T follicular helper cell (primary cell): ENCODE measurements at places on chromosomes 1 and 21.

GRCh38 chr1:248872752-248873408 lies 14.0 kb upstream of the ZNF692 start:
- DNase-seq: no peak

DNA sequence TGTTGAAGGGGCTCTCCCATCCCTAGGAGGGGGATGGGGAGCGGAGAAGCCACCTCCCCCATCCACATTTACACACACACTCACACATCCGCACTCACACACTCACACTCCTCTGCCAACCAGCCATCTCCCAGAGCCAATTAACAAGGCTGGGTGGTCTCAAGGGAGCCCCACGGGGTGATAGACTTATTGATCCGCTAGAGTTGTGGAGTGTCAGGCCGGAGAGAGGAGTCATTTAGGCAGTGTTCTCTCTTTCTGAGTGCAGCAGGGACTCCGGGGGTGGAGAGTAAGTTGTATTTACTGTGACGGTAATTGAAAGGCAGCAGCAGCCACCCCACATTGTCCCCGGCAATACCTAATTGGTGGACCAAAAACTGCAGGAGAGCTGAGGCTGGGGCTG lies 61.6 kb downstream of the KLHDC7A start:
- no peak for DNase-seq

- no peak for DNase-seq
Measured at GRCh38 chr1:151960780-151961513, 32.7 kb downstream of the S100A10 start.

DNA sequence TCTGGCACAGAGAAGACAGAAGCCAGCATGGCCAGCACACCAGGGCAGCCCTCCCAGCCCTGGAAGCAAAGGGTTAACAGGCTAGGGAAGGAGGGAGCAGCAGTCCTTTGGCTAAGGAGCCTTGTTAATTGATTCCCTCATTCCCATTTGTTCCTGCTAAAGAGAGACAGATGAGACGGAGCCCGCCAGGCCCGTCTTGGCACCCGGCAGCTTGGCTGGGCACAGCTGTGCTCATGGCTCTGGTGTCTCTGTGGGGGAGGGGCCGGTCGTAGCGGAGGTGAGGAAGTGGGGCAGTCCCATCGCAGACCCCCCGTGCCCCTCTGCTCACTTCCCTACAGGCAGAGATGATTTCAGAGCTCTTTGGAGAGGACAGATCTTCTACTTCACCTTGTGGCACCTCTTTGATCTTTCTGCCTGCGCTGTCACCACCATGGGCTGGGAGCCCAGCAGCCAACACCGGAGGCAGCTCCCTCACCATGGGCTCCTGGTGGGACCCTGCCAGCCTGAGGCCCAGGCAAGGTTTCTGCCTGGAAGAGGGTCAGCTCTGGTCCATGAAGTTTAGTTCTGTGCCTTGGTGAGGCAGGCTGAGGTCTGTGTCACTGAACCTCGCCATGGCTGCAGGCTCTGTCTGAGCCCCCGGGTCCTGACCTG lies 38.0 kb downstream of the FOXO6 start:
- no peak for DNase-seq

DNA sequence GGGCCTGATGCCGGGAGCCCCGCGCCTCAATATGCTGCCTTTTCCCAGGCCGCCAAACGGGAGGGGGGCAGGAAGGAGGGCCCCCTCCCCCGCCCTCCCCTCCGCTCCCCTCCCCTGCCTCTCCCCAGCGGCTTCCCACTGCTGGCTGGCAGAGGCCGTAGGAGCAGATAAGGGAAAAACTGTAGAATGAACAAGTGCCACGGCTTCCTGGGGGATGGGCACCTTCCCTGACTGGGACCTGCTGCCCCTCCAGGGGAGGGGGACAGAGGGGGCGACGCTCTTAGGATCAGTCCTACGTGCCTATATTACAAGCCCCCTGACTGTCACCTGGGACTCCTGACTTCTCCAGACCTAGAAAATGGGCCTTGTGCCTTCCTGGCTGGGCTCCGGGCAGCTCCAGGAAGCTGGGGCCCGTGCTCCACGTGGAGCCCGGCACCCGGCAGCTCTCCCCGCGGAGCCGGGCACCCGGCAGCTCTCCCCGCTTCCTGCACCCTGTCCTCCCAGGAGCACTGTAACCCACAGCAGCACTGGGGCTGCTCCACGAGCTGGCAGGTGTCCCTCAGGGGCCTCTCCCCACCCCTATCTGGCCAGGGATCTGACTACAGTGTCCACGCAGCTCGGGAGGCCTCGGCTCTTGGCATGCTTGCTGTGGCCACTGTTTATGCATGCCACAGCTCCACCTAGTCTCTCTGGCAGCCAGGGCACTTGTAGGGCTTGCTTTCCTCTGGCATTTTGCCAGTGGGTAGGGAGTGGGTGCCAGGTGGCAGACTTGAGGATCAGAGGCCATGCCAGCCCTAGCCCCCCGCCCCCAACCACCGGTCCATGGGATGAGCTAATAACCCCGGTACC lies 674 bp upstream of the HES5 start:
- no peak for DNase-seq

DNA sequence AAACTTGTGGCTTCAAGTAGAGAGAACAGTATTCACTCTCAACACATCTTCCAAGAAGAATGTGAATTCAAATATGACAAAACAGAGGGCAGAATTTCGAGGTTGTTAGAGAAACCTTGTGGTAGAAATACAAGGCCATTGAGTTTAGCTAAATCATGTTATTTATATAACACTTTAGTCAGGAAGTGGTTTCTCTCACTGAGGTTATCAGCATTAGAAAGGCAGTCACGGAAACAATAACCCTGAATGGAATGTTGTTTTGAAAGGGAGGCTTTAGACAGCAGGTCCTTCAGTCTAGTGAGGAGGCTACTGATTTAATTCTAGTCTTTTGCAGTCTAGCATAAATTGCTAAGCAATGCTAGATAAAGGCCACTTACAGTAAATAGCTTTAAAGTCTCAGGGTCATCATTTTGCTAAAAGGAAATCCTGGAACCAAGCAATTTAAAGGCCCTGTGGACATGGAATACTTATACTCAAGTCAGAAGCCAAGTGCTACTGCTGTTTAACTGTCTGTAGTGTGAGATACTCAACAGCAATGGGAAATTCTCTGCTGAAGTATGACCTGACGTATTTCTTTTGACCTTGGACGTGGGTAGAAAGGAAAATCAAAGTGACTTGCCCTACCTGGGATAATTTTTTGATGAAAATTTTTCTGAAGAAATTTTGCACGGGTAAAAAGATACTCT lies 89.0 kb upstream of the CHODL start:
- no peak for DNase-seq

GRCh38 chr1:240501115-240501514 lies 110.8 kb downstream of the GREM2 start:
- DNase-seq: no peak

DNA sequence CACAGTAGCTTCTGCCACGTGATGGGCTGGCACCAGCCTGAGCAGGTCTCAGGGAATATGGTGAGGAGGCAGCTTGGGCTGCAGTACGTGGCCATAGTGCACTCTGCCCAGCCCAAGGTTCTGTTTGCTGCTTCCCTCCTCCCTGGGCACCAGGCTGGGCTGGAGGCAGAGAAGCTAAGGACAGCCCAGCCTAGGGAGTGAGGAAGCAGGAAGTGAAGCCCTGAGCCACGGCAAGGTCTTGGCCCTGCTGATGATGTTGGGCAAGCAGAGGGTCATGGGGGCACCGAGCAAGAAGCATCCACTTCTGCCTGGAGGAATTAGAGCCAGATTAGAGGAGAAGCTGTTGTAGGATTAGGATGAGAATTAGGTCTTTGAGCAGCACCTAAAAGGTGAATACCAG lies 326.7 kb upstream of the VAMP3 start:
- no peak for DNase-seq
